WTC11 (cell line): ENCODE measurements at places on chromosomes 7 and 10. TPM values are rescaled to one million over a fixed set of nuclear protein-coding genes. Genes with fewer than 3 reads are reported as not detected.

The TRUB1 gene
- total RNA-seq: 22.3 to 27.8 TPM (median 25.5 TPM) in 3 replicates

GRCh38 chr7:50774319-50774718, 8.4 kb downstream of the GRB10 start:
- no peaks in the 10 kb centered on the region; the same call in 1 of the 2 replicates for H3K27me3 ChIP-seq
- no peak overlapping the region for H3K4me3 ChIP-seq
- DNase-seq: no peak
- H3K36me3 ChIP-seq: peaks cover 56% of the 10 kb centered on the region

The KLF14 gene
- total RNA-seq: not detected in 3 replicates

GRCh38 chr7:12951397-12951801, 264.0 kb downstream of the ARL4A start:
- H3K4me1 ChIP-seq: peaks cover 8% of the 10 kb centered on the region
- no peak for DNase-seq
- H3K36me3 ChIP-seq: no peaks in the 10 kb centered on the region
- no peak overlapping the region for H3K27ac ChIP-seq
- H3K27me3 ChIP-seq: no peaks in the 10 kb centered on the region

DNA sequence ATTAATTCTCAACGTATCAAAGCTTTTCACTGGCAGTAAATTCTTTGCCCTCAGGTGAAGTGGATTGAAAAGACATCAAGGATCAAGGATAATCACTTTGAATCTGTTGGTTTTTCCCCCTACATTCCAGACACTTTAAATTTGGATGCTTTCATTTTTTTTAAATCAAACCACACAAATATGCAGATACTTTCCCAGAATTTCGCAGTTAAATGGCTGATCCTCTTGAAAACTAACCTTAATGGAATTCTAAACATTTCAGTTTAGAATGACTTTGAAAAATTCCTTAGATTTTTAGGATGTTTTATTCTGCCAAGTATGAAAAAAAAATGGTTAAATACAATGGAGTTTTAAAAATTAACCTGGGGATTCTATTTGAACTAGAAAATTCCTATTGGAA, 325.9 kb downstream of the GFRA1 start:
- H3K4me3 ChIP-seq: no peak overlapping the region
- no peaks in the 10 kb centered on the region for H3K27me3 ChIP-seq
- H3K4me1 ChIP-seq: peaks cover 30% of the 10 kb centered on the region

The ZNF804B gene
- 0.04 TPM in 1 of 3 replicates, not detected in the others for total RNA-seq

The GIMAP5 gene
- total RNA-seq: 0.24 to 0.46 TPM (median 0.39 TPM) in 3 replicates

GRCh38 chr7:23093546-23093945, 12.0 kb upstream of the KLHL7 start:
- no peak overlapping the region for H3K4me3 ChIP-seq
- DNase-seq: no peak
- no peaks in the 10 kb centered on the region for H3K4me1 ChIP-seq
- no peaks in the 10 kb centered on the region for H3K36me3 ChIP-seq
- H3K27ac ChIP-seq: no peak overlapping the region

GRCh38 chr10:78876449-78876848, 192.3 kb upstream of the ZMIZ1 start:
- H3K36me3 ChIP-seq: no peaks in the 10 kb centered on the region
- no peak overlapping the region for H3K4me3 ChIP-seq
- no peak for DNase-seq
- H3K27ac ChIP-seq: no peak overlapping the region

DNA sequence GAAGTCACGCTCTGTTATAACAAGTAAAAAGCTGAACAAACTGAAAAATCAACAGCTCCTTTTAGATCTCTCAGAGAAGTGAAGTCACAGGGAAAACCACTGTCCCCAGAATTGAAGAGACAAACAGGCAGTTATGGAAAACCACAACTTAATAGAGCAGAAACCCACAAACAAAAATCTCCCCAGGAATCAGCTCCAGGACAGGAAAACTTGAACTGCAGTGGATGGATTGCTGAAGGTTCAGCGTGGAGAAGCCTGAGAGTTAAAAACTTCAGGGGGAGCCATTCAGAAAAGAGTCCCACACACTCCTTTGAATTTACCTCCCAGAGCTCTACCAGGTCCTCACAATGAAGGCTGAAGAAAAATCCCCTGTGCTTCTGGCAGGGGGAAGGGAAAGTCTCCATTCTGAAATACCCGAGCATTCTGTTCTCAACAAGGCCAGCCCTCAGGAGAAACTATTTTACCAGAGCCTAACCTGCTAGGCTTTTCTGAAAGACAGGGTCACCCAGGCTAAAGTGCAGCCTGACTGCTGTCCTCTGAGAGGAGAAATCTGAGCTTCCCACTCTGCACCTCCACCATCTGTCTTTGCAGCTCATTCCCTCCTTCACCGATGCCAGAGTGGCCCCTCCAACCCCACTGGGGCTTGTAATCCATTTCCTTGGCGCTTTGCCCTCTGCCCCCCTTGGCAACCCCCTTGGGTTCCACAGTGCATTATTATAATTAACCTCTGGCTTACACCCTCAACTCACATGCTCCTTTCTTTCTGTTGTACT, 65.0 kb upstream of the CCNY start:
- no peaks in the 10 kb centered on the region for H3K36me3 ChIP-seq
- peak overlapping the region; percentile 24; the same call in 1 of the 2 replicates for H3K27ac ChIP-seq
- H3K4me3 ChIP-seq: no peak overlapping the region
- no peak for DNase-seq
- H3K27me3 ChIP-seq: no peaks in the 10 kb centered on the region; the same call in 1 of the 2 replicates

DNA sequence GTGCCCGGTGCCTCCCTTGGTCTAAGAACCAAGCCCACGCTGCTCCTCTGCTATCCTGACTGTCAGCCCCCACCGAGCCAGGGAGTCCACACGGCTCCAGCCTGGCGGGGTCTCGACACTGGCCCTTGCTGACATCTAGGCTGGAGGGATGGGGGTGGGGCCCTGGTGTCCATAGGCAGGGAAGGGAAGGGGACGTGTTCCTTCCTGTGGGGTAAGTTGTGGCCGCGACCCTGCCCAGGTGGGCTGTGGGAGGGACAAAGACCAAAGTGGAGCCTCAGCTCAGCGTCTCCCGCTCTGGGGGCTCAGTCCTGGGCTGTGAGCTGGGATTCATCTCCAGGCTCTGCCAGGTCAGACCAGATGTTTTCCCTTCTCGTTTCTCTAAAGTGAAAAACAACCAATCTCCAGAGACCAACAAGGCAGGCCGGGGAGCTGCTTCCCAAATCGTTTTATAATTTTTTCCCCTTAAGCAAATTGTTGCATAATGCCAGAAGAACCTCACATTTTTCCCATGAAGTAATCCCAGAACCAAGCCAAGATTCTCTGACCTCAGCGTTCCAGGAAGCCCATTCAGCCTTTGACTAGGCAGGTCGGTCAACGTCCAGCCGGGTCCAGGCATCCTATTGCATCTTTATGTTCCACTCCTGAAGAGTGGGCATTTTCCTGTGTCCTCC, 101.2 kb downstream of the RGS10 start:
- no peaks in the 10 kb centered on the region for H3K4me1 ChIP-seq
- H3K27ac ChIP-seq: no peak overlapping the region
- DNase-seq: no peak

The ANKIB1 gene
- 38.5 to 43.4 TPM (median 41.9 TPM) in 3 replicates for total RNA-seq

DNA sequence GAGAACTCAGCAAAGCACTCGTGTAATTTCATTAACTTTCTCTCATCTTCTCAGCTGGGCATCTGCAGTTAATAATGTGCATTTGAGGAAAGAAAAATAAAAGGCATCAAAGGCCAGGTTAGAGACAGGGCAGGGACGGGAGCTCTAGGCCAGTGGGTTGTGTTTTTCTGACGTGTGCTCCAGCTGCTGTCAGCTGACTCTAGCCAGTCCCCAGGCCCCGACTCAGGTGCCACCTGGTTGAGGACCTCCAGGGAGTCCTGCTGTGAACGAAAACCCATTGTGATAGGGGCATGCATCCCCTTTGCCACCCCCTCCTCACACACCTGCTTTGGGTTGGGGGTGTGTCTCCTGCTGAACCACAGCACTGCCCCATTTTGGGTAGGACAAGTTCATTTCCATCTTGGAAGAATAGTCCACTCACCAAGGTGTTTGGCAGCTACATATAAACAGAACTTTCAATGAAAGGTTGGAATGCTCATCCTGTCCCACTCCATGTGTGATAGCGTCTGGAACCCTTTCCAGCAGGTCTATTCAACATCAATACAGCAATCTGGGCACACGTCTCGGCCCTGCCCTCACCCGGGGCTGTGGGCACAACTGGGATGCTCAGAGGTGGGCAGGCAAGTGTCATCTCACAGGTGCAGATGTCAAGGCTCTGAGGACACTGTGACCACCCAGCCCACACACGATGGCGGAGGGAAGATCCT, 146.1 kb upstream of the FAM20C start:
- H3K27me3 ChIP-seq: peaks cover 10% of the 10 kb centered on the region
- H3K4me1 ChIP-seq: peaks cover 3% of the 10 kb centered on the region; the same call in 1 of the 2 replicates
- no peak for DNase-seq
- H3K4me3 ChIP-seq: no peak overlapping the region
